ENCODE measurements at places on chromosomes 11 and 22. TPM values are rescaled to one million over a fixed set of nuclear protein-coding genes. Genes with fewer than 3 reads are reported as not detected.
A peak's percentile ranks its signal among the peaks of the same experiment; 100 is the strongest.

GRCh38 chr11:69542314-69543168 lies 61.1 kb downstream of the LINC01488 start:
- H3K27ac ChIP-seq = no peak overlapping the region
- H3K4me1 ChIP-seq = no peaks in the 10 kb centered on the region
- H3K36me3 ChIP-seq = no peaks in the 10 kb centered on the region
- H3K4me3 ChIP-seq = no peak overlapping the region
- H3K27me3 ChIP-seq = no peaks in the 10 kb centered on the region
- no peak for DNase-seq

DNA sequence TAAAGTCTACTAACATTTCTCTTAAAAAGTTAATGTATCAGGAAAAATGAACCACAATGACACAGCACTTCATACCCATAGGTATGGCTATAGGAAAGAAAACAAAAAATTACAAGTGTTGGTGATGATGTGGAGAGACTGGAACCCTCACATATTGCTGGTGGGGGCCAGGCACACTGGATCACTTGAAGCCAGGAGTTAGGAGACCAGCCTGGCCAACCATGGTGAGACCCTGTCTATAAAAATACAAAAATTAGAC lies 26.7 kb downstream of the TCF20 start:
- H3K36me3 ChIP-seq = no peaks in the 10 kb centered on the region
- H3K27ac ChIP-seq = no peak overlapping the region
- no peak for DNase-seq
- H3K27me3 ChIP-seq = no peaks in the 10 kb centered on the region
- no peaks in the 10 kb centered on the region for H3K4me1 ChIP-seq

- H3K4me3 ChIP-seq = peak overlapping the region; percentile 99
- H3K27me3 ChIP-seq = no peaks in the 10 kb centered on the region
- H3K27ac ChIP-seq = peak overlapping the region; percentile 99
- DNase-seq = no peak
These were observed 1.1 kb upstream of the FADS2 start for GRCh38 chr11:61826930-61827570.

DNA sequence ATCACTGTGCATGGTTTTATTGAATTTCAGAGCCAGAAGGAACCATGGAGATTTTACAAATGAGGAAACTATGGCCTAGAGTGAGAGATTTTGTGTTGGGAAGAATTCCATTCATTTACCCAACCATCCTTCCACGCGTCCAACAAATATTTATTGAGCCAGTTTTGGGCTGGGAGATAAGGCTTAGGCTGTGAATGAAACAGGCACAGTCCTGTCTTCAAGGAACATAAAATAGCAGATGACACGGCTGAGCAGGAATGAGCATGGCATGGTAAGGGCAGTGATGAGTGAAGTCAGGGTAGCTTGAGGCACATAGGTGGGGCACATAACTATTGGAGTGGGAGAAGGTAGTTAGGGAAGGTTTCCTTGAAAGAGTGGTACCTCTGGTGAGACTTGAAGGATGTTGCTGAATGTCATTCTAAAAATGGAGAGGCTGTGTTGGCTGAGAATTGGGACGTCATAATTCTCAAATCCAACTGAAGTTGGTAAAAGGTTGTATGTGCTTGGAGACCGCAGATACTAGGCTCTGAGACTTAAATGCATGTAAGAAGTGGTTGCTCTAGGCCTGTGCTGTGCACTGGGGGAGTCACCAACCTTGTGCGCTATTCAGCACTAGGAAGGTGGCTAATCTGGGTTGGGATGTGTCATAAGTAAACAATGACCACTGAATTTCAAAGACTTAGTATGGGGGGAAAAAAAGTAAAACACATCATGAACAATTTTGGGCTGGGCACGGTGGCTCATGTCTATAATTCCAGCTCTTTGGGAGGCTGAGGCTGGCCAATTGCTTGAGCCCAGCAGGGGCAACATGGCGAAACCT lies 51.9 kb downstream of the TEAD1 start:
- H3K36me3 ChIP-seq = no peaks in the 10 kb centered on the region
- H3K27ac ChIP-seq = 0 out of 2 replicates have a peak overlapping the region, but pooled peaks have one; percentile 5
- DNase-seq = no peak

DNA sequence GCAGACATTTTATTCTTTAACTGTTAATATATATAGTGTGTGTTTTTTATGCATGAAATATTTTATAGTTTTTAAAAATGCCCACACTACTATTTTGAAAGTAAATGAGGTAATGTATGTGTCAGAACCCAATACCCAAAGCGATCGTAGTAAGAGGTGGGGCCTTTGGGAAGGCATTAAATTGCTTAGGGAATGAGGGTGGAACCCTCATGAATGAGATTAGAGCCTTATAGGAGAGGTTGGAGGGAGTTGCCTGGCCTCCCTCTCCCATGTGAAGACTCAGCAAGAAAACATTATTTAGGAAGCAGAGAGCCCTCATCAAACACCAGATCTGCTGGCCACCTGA lies 11.1 kb downstream of the KLHL35 start:
- no peak for DNase-seq
- no peak overlapping the region for H3K4me3 ChIP-seq
- no peaks in the 10 kb centered on the region for H3K36me3 ChIP-seq
- H3K27me3 ChIP-seq = no peaks in the 10 kb centered on the region

DNA sequence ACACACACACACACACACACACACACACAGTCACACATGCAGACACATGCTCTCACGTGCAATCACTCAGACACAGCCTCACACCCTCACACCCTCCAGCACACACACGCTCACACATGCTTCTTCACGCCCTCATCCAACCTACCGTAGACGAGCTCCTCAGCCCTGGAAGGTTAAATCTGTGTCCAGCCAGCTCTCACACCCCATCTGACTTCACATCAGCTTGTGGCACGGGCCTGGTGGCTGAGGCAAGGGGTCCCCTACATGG lies 1.3 kb upstream of the SCUBE1 start:
- H3K4me3 ChIP-seq = no peak overlapping the region
- DNase-seq = no peak
- H3K27ac ChIP-seq = no peak overlapping the region
- H3K4me1 ChIP-seq = 0 out of 2 replicates have a peak, but pooled peaks cover 4% of the 10 kb centered on the region

DNA sequence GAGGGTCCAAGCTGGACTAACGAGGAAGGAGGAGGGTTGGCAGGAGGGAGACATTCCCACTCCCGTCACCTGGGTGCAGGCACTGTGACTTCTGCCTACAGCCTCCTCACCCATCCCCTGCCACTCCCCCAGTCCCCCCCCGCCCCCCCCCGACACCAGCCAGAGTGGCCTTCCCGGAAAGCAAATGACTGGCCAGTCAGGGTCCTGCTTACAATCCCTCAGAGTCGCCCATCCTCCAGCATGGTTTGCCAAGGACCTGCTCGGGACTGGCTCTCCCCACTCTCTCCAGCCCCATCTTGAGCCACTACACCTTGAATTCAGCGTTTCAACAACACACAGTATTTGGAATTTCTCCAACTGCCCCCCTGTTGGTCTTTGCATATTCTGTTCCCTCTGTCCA lies 59.6 kb downstream of the THAP12 start:
- DNase-seq = peak; percentile 32
- peaks cover 17% of the 10 kb centered on the region for H3K4me1 ChIP-seq
- H3K4me3 ChIP-seq = peak overlapping the region; percentile 71
- H3K36me3 ChIP-seq = no peaks in the 10 kb centered on the region
- H3K27ac ChIP-seq = no peak overlapping the region

GRCh38 chr11:13963949-13964770 lies 1.6 kb downstream of the SPON1 start:
- peak overlapping the region; percentile 75 for H3K4me3 ChIP-seq
- no peaks in the 10 kb centered on the region for H3K36me3 ChIP-seq
- no peak overlapping the region for H3K27ac ChIP-seq
- peak; percentile 55 for DNase-seq

DNA sequence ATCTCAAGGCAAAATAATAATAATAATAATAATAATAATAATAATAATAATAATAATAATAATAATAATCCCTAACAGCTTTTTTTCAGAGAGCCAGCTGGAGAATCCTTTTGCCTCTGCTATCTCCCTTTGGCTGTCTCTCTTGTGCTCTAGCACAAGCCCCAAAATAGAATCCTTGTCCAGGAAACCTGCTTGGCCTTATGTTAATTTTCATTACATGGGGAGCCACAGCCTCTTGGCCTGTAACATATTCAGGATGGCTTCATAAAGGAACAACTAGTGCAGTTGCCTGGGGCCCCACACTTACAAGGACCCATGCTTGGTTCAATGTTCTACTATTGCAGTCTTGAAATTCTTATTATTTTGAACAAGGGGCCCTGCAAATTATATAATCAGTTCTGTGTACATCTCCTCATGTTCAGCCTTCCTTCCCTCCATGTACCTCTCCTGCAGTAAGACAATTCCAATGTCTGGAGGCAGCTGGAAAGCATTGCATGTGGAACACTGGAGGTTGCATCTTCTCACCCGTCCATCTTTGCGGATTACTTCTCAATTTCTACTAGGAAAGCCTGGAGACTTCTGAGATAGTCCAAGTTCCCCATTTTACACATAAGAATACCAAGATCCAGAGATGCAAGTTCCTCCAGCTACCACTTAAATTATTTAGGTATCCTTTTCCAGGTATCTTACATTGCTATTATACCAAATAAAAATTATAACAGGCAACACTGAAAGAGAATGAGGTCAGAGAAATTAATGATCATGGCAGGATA lies 37.8 kb upstream of the SORL1 start:
- H3K4me3 ChIP-seq = no peak overlapping the region
- H3K27me3 ChIP-seq = no peaks in the 10 kb centered on the region
- H3K27ac ChIP-seq = no peak overlapping the region
- no peak for DNase-seq

GRCh38 chr22:39135092-39135896 lies 17.2 kb downstream of the CBX7 start:
- DNase-seq = peak; percentile 91
- peaks cover 13% of the 10 kb centered on the region for H3K4me1 ChIP-seq
- no peak overlapping the region for H3K27ac ChIP-seq
- H3K4me3 ChIP-seq = no peak overlapping the region
- H3K27me3 ChIP-seq = no peaks in the 10 kb centered on the region

DNA sequence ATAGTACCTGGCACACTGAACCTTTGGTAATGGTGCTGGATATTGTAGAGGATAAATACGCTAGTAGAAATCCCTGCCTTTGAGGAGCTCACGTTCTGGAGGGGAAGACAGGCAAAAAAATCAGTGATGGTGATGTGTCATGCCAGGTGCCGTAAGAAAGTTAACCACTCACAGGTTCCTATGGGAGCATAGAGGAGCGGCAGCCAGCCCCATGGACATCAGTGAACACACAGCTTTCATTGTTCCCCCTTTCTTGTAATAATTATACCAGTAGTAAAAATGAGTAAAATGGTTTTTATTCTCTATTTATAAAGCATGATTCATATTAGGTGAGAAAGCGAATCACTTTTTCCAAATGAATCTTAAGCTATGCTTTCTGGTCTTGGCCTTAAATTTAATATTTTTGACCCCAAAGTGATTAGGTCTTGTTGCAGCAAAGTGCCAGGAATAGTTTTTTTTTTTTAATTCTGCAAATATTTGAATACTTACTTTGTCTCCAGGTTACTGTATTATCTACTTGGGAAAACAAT lies 57.9 kb downstream of the UVRAG start:
- DNase-seq = no peak
- 0 out of 2 replicates have a peak, but pooled peaks cover 8% of the 10 kb centered on the region for H3K4me1 ChIP-seq
- no peaks in the 10 kb centered on the region for H3K36me3 ChIP-seq
- no peak overlapping the region for H3K27ac ChIP-seq

- no peak overlapping the region for H3K4me3 ChIP-seq
- no peaks in the 10 kb centered on the region for H3K4me1 ChIP-seq
- H3K27ac ChIP-seq = no peak overlapping the region
- H3K27me3 ChIP-seq = no peaks in the 10 kb centered on the region
- H3K36me3 ChIP-seq = no peaks in the 10 kb centered on the region
These were observed 46.7 kb downstream of the IRAG1 start for GRCh38 chr11:10646681-10647355.

- H3K27ac ChIP-seq = no peak overlapping the region
- H3K36me3 ChIP-seq = no peaks in the 10 kb centered on the region
- H3K27me3 ChIP-seq = no peaks in the 10 kb centered on the region
- H3K4me1 ChIP-seq = peaks cover 17% of the 10 kb centered on the region
- no peak for DNase-seq
These were observed 180.0 kb downstream of the WNT11 start for GRCh38 chr11:76026281-76026680.

- H3K4me1 ChIP-seq = peaks cover 37% of the 10 kb centered on the region
- H3K36me3 ChIP-seq = no peaks in the 10 kb centered on the region
- H3K27ac ChIP-seq = no peak overlapping the region
- DNase-seq = no peak
- H3K27me3 ChIP-seq = no peaks in the 10 kb centered on the region
These were observed 16.7 kb downstream of the AMOTL1 start for GRCh38 chr11:94784884-94785283.

- no peaks in the 10 kb centered on the region for H3K27me3 ChIP-seq
- H3K36me3 ChIP-seq = no peaks in the 10 kb centered on the region
- DNase-seq = no peak
These were observed 49.2 kb upstream of the TIMP3 start for GRCh38 chr22:32752326-32752725.

- peaks cover 12% of the 10 kb centered on the region for H3K4me1 ChIP-seq
- DNase-seq = no peak
- peaks cover 14% of the 10 kb centered on the region for H3K36me3 ChIP-seq
- no peaks in the 10 kb centered on the region for H3K27me3 ChIP-seq
- no peak overlapping the region for H3K4me3 ChIP-seq
- H3K27ac ChIP-seq = 0 out of 2 replicates have a peak overlapping the region, but pooled peaks have one; percentile 26
These were observed 3.3 kb downstream of the DGCR8 start for GRCh38 chr22:20083157-20083890.

DNA sequence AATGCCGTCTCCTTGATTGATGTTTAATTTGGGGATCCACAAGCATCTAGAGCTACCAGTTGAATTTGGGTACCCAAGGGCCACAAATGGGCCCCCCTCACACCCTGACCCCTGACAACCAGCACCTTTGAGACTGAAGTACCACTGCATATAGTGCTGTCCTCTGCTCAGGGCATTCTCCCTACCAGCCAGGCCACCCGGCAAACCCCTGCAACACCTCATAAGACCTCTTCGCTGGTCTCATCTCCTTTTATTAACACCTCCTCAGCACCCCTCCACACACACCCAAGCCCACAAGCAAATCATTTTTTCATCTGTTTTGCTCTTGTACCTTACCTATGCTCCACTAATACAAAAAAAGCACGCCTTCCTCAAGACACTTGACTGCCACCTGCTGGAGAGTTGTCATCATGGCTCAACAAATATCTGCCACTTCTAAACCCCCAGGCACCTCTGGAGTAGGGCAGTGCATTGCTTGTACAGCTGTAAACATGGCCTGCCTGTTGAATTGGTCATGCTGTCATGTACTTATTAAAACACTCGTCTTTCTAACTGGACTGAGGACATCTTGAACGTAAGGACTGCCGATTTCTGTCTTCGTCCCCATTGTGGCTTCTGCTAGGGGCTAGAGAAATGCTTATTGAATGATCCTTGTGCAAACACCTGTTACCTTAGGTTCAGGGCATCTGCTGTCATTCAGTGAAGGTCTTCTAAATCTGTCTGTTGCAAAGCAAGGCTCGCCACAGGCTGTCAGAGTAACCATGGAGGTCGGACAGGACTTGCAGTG lies 66.5 kb downstream of the BMAL1 start:
- H3K27ac ChIP-seq = no peak overlapping the region
- H3K36me3 ChIP-seq = no peaks in the 10 kb centered on the region
- H3K4me3 ChIP-seq = no peak overlapping the region
- H3K27me3 ChIP-seq = no peaks in the 10 kb centered on the region
- peak; percentile 87 for DNase-seq

WT1 gene
- 0.21 TPM for total RNA-seq

LIF gene
- 3.6 TPM for total RNA-seq

RHOD gene
- total RNA-seq = 16.2 TPM

GRAMD1B gene
- 24.3 TPM for total RNA-seq

PIH1D2 gene
- total RNA-seq = 0.16 TPM

GP1BB gene
- 1.3 TPM for total RNA-seq

TRIM29 gene
- 0.28 TPM for total RNA-seq

Measured in GM23338 (cell line).